ENCODE measurements at places on chromosomes 5 and 9.

GRCh38 chr9:122883125-122883524 lies 22.0 kb downstream of the RC3H2 start:
- DNase-seq = no peak

- DNase-seq = no peak
These were observed 11.8 kb downstream of the LMX1B start for GRCh38 chr9:126625329-126626126.

DNA sequence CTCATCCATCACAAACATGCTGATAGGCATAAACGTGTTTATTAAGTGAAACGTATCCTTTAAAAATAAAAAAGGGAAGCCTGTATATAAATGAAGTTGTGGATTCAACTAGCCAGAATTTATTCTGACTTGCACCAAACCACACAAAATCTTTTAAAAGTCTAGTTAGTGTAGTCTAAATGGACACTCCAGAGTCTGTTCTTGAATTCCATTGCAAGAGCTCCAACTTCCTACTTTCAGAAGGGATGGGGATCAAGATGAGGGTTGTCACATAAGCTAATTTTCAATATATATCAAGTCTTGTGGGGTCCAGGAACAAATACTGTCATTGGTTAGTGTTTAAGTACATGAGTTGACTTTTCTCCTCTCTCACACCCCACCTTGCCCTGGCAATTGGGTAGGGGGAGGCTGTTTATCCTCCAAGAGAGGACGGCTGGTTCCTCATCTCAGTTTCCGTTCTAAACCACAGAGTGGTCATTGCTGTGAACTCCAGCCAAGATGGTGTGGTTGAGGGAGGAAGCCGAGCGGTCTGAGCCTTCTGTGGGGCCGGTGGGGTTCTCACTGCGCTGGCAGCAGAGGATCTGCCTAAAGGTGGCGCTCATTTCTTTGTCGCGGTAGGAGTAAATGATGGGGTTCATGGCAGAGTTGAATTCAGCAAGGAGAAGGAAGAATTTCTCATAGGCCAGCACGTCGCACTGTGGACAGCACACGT lies 163.2 kb downstream of the LPAR1 start:
- DNase-seq = no peak

GRCh38 chr5:157384971-157385709 lies 74.9 kb upstream of the NIPAL4 start:
- no peak for DNase-seq

- no peak for DNase-seq
These were observed 18.8 kb upstream of the CATSPER3 start for GRCh38 chr5:134948911-134949310.

DNA sequence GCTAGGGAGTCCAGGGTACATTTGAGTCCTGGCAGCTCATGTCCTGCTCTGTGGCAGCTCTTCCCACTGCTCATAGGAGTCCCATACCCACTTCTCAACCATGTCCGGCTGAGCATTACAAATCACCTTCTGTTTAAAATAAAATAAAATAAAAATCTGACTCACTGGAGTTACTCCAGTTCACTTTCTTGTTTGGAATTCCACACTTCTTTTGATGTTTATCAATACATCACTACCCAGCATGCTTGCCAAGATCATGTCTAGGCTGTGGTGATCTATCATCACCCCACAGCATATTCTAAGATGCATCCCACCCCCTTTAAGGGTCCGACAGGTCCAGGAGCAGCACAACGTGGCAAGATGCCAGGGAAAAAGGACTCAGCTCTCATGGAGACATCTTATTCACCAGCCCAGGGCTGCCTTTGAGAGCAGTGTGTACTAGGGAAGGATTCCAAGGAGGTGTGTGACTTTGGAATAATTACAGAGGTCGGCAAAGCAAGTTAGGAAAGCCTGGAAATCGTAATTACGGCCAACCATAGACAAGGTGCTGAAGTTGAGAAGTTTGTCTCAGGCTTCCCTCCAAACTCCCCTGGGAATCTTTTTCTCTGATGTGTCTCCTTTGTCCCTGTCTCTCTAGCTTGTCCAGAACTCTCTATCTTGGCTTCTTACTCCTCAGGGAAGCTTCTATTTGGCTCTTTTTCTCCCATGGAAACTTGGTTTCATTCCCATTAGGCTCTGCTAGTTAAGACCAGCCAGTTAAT lies 111.4 kb upstream of the SLC1A3 start:
- DNase-seq = no peak

- DNase-seq = no peak
These were observed 10.9 kb downstream of the SNCAIP start for GRCh38 chr5:122322801-122323548.

DNA sequence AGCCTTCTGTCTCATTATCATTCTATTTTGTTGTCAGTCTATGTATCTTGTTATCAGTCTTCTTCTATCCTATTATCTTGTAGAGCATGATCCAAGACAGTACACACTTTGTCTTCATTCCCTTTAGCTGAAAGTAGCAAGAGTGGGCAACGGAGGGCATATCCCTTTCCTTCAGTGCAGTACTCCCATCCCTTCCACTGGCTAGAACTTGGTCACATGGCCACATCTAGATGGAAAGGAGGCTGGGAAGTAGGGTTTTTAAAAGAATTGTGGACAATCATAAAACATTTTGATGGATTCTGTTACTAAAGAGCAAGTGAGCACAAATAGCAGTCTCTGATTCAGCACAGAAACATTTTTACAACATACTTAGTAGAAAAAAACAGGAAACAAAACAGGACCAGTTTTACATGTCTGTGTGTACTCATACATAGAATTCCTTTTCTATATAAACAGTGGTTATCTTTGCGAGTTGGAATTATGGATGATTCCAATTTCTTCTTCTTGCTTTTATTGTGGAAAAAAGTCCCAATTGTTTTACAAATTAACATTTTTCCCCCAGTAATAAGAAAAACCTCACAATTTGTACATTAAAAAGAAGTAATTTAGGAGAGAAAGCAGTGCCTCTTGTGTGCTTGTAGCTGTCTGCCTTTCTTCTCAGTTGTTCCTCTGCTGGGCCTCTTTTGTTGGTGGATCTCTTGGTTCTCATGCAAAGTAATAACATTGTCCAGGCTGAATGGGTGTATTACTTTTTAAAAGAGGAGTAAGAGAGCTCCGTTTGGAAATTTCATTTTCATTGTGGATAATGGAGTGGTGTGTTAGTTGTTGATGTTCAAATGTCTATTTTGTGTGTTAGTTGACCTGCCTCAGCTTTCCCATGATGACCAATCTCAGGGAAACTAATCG lies 410.9 kb upstream of the TRPC7 start:
- DNase-seq = peak; percentile 44

DNA sequence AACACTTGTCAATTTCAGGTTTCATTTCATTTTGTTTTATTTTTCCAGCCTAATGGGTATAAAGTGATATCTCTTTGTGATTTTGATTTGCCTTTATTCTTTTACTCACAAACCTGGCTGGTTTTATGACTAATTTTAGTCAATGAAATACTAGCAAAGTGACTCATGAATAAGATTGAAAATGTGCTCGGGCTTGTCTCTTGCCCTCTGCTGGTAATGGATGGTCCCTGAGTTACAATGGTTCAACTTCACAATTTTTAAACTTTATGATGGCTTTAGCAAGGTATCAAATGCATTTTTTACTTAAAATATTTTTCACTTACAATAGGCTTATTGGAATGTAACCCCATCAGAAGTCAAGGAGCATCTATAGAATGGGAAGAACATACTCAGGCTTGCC lies 431.4 kb upstream of the CCNG1 start:
- DNase-seq = peak; percentile 12

GRCh38 chr5:171162596-171162995 lies 146.5 kb upstream of the TLX3 start:
- no peak for DNase-seq
